NCI-H187 (cell line): ENCODE measurements at places on chromosomes 3 and 15.

- DNase-seq = no peak
Measured at GRCh38 chr15:28977377-28978010, 91.7 kb downstream of the APBA2 start.

- DNase-seq = no peak
Measured at GRCh38 chr15:71109905-71110304, 5.4 kb upstream of the THSD4 start.

DNA sequence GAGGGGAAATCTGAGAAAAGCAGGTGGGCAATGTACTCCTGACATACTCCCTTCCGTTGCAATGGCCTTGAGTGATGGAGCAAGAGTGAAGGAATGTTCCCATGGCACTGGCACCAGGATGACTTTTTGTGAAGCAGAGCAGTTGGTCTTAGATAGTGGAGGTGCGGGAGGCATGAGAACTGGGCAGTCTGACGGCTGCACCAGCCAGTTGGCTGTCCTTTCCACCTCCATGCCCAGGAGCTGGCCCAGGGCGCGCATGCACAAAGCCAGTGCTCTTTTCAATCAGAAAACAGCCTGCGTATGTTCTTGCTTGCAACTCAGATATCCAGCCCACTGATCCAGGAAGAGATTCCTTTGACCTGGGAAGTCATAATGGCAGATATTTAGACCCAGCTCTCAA is 136.8 kb downstream of the PGPEP1L start:
- no peak for DNase-seq

DNA sequence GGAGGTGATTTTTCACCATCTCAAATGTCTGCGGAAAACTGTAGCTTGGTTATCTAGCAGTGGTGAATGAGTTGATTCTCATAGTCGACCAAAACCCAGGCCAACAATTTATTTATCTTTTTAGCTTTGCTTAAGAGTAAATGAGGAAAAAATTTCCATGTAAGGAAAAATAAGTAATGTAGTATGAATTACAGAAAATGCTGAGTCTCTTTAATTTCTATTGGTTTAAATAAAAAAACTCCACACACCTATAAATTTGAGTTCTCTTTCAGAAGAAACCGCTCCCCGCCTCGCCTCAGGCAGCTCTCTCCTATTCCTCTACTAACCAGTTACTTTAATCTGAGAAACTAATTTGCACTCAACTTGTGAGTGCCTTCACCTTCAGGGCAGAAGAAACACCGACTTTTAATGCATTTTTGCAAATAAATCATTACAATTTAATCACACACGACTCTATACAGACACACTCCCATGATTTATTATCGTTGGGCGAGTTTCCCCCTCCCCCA is 540 bp upstream of the RSRC1 start:
- no peak for DNase-seq

- DNase-seq = no peak
Measured at GRCh38 chr15:40471105-40471807, 472 bp downstream of the CHST14 start.
